ENCODE measurements at places on chromosomes 11 and 22.

DNA sequence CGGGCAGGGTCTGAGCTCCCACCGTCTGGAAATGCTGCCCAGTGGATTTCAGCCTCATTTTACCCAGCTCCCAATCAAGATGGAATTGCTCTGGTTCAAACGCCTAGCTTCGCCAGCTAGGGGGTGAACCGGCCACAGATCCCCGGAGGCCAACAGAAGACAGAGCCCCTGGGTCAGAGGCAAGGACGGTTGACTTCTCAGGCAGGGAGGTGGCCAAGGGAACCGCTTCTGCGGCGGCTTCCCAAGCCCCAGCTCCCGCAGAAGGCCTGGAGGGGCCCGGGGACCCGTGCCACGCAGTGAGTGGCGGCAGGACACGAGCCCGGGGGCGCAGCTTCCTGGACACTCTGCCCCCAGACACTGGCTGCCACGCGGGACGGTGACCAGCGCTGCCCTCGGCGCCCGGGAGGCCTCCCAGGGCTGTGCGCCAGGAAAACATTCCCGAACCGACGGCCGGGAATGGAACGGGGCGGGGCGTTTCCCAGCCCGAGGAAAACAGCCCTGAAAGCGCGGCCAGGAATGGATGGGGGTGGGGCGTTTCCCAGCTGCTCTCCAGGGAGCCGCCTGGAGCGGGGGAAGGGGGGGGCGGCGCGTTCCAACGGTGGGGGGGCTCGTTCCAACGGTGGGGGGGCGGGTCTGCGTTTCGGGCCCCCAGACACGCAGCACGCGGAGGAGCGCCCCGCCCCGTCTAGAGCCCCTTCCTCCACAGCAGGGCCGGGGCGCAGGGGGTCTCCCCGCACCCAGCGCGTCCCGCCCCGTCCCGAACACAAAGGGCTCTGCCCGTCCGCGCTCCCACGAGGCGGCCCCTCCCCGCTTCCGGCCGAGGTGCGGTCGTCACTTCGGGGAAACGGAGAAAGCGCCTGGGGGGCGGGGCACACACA lies 13.5 kb upstream of the B4GALNT4 start:
- peak; percentile 62 for DNase-seq

- no peak for DNase-seq
Observed at GRCh38 chr11:65383778-65384177, 1.3 kb upstream of the SLC25A45 start.

DNA sequence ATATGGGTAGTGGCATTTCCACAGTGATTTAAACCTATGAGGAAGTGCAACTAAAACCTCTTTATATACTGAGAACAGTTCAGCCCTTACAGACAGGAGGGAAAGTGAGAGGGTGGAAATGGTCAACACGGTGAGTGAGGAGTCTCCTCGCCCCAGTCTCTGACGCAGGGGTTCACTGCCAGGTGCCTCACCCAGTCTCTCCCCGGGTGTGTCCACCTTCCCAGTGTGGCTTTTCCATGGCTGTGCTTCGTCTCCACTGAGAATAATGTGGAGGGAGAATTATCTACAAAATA lies 116.6 kb upstream of the TOP3B start:
- DNase-seq: no peak

- DNase-seq: no peak
Observed at GRCh38 chr11:109306322-109306721, 115.7 kb upstream of the C11orf87 start.

- DNase-seq: no peak
Observed at GRCh38 chr11:130413405-130414106, 14.9 kb downstream of the ADAMTS8 start.

DNA sequence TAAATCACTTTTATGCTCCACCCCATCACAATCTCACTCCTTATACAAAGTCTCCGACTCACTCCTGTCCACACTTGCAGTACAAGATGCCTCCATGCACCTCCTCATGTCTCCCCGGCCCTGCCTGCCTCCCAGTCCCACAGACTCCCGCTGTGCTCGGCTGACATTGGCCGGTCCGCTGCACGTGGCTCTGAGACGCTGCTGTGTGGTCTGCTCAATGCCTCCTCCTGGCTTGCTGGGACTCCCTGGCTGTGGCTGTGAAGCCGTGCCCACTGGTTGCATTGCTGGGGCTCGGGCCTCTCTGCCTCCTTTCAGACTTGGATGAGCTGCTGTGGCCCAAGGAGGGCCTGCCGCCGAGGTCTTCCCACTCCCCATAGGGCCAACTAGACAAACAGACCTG lies 224.0 kb upstream of the B3GAT1 start:
- no peak for DNase-seq

DNA sequence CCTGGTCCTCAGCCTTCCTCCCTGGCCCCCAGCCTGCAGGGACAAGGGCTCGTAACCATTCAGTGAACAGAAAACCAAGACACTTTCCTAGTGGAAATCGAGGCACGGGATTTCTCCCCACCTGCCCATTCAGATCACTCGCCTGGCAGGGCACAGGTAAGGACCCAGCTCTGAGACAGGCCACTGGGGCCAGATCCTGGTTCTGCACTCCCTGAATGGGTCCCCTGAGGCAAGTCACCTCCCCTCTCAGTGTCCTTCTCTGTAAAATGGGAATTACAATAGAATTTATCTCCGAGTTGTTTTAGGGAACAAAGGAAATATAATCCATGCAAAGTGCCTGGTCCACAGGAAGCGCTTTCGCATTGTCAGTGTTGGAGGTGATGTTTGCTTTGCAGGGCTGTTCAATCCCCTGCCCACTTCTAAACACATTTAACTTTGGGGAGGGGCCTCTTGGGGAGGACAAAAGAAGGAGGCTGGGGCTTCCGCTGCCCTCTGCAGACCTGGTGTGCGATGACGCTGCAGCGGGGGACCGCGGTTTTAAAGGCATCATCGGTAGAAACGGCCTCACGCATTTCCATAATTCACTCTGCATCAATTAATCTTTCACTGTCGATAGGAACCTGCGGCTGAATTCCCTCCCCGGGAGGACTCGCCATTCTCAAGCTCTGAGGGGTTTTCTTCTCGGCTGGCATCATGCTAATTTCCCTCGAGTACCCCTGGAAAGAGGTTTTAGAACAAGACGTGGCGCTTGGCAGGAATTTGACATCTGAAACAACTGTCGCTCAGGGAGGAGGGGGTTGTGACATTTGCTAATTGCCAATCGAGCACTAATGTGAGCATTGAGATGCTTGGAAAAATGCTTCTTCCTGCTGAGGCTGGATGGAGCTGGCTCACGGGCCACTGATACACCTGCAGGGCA lies 70.4 kb upstream of the FGF3 start:
- no peak for DNase-seq

GRCh38 chr22:41876675-41877074 lies 38.2 kb downstream of the SHISA8 start:
- no peak for DNase-seq

DNA sequence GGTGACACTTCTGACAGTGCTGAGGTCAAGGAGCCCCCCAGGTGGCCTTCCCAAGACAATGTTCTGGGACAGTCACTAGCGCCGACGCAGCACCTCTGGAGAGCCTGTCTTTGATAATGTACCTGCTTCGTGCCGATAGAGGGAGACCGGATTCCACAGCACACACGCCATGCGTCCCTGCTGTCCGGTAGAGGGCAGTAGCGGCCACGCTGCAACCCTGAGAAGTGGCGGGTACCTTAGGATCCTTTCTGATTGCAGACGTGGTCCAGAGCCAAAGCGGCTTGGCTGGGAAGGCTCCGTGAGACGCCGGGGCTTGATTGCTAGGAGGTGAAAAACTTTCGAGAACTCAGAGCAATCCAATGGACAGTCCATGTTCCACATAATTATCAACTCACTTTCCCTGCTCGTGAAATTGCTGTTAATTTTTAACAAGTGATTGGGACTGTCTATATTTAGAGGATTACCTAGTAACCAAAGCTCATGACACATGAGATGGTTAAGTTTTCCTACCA lies 11.4 kb upstream of the BARX2 start:
- DNase-seq: peak; percentile 33

GRCh38 chr22:31329029-31329428 lies 17.1 kb downstream of the PATZ1 start:
- no peak for DNase-seq
